ENCODE measurements at places on chromosomes 12 and 14. TPM values are rescaled to one million over a fixed set of nuclear protein-coding genes. Genes with fewer than 3 reads are reported as not detected.

Gene NAV3
- 17.0 TPM for total RNA-seq

- no peak for DNase-seq
Observed at GRCh38 chr12:3381059-3382047, 109.7 kb upstream of the PRMT8 start.

DNA sequence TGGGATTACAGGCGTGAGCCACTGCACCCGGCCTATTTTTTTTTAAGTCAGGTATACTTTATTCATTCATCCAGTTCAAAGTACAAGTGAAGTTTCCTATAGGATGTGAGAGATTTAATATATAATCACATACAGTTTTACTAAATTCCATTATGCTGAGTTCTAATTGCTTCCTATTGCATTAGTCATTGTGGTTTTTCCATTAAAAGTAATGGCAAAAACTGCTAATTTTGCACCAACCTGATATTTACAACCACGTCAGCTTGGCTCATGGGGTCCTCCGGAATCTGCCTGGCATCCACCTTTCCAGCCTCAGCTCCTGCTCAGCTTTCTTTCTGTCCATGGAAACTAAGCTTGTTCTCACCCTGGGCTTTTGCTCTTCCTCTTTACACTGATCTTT lies 67.0 kb upstream of the CSRP2 start:
- DNase-seq: no peak

Gene IAPP
- total RNA-seq: not detected

Gene IKZF4
- 5.8 TPM for total RNA-seq

Gene MRPL52
- total RNA-seq: 362 TPM

Gene LIN7A
- total RNA-seq: 1.3 TPM

GRCh38 chr14:73239393-73240241 lies 2.3 kb downstream of the PAPLN start:
- no peak for DNase-seq

Gene TTLL5
- total RNA-seq: 24.7 TPM

DNA sequence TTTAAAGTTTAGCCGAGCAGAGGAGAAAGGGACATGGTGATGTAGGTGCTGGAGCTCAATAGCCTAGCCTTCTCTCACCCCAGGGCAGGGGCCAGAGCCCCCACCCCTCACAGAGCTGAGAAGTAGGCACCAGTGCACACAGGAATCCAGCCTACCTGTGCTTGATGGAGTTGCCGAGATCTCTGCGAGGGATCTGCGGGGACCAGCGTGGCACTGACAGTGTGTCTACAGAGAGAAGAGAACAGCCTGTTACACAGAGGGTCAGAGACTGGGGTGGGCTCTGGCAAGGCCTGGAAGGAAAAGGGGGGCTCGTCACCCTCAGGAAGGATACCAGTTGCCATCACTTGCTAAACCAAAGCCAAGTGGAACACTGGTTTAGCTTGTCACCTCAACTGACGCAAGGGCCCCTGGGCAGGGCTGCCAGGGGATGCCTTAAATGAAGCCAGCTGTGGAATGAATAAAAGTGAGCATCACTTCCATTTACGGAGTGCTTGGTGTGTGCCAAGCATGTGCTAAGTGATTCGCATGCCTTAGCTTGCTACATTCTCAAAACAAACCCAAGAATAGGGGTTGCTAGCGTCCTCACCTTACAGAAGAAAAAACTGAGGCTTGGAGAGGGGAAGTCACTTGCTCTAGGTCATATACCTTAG lies 220.8 kb upstream of the NOS1 start:
- DNase-seq: no peak

DNA sequence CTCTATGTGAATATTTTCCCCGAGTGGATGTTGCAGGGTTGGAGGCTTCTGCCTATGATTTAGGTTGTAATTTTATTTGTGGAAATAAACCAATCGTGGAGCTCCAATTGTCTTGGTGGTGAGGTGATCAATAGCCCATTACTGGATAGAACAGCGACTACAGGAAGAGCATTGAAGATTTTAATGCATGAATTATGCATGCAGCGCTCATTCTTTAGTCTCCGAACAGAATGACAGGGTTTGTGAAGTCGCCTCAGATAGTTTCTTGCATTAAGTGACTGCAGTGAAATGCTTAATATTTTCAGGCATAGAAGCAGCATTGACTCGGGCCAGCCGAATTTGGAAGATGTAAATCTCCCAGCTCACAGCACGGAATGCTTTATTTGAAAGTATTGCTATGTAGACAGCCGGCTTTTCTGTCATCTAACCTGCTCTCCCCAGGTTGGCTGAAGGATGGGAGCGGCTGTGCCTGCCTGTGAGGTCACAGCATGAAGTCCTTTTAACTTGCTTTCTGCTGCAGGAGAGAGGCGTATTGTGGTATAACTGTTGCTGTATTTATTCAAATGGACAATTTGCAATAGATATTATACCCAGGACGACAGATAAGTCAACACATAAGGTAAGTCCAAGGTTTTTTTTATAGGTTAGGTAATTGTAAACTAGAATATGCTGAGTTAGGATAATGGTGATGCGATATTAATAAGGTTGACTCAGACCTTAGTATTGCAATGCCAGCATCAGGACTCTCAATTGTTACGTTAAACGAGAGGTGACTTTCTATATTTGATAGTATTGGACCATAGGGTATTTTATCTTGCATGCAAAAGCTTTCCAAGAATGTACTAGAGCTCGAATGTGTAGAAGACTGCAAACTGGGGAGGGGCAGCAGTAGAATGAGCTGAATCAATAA lies 135.7 kb downstream of the CNTN1 start:
- no peak for DNase-seq

GRCh38 chr12:96529912-96530311 lies 40.5 kb downstream of the CFAP54 start:
- DNase-seq: no peak

- DNase-seq: no peak
Observed at GRCh38 chr14:58643366-58643765, 5.6 kb downstream of the DACT1 start.

Gene PLEKHA5
- total RNA-seq: 17.1 TPM

DNA sequence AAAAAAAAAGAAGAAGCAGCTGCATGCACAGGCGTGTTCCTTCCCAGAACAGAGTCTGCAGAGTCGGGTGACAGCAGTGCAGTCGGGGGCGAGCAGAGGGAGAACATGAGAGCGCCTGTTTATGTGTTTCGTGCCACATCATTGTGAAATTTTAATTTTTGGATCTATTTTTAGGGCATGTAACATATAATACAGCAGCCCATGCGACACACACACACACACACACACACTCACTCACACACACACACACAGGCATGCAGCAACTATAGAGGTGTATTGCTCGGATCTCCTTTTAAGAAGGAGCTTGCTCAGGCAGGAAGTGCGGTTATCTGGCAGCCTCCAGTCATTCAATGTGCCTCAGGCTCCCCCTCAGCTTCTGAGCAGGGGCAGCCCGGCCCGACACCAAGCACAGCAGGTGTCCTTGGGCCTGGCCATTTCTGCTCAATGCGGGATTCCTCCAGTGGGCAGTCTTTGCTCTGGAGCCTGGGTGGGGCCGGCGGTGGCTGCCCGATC lies 71.8 kb downstream of the ZNF664 start:
- DNase-seq: no peak

Gene KRT5
- total RNA-seq: not detected

DNA sequence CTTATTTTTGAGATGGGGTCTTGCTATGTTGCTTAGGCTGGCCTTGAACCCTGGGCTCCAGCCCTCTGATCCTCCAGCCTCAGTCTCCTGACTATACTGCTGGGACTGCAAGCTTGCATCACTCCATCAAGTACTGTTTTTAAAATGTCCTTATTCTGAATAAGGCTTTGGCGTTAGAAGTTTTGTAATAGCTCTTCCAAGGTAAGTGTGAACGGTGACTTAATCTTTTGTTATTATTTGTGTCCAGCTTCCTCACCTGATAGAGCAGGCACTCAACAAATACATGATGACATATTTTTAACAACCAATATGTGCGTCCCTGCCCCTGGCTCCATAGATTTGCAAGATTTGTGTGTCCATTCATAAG lies 1.4 kb downstream of the C1RL start:
- no peak for DNase-seq

Gene CDK4
- 257 TPM for total RNA-seq

- DNase-seq: no peak
Observed at GRCh38 chr14:80005561-80005960, 205.7 kb downstream of the DIO2 start.

- no peak for DNase-seq
Observed at GRCh38 chr12:19165451-19165850, 35.9 kb downstream of the PLEKHA5 start.

DNA sequence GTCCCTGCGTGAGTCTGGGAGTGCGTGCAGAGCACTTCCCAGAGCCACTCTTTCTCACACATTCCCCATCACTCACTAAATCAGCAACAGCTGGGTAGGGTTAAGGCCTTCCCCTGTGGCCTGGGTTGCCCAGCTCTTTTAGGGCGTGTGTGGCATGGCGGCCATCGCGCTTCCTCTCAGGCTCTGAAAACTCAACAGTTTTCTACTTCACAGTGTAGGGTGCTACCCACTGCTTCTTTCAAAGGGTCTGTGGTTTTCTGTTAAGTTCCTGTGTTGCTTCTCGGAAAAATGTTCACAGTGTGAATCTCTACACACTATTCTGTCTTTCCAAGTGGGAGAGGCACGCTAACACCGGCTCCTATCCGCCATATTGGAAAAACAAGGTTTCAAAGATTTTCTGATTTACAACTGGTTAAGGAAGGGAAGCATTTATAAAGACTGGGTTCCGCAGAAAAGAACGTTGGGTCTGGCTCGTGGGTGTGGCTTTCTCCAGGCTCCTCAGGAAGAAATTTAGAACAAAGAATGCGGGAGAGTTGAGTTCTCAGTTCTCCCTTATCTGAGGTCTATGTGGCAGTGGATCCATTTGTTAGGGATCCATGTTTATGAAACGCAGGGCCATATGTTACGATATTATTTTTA lies 34.9 kb upstream of the AEBP2 start:
- no peak for DNase-seq

Gene SMCO3
- total RNA-seq: not detected

Measured in kidney epithelial cell (primary cell).